ENCODE measurements at places on chromosomes 5 and 9.

DNA sequence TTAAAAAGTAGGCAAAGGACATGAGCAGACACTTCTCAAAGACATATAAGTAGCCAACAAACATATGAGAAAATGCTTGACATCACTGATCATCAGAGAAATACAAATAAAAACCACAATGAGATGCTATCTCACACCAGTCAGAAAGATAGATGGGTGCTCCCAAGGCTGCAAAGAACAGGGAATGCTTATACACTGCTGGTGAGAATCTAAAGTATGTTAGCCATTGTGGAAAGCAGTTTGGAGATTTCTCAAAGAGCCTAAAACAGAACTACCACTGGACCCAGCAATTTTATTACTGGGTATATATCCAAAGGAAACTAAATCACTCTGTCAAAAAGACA is 154.2 kb downstream of the NDUFS4 start:
- DNase-seq, result no peak

GRCh38 chr5:135233477-135233876 is 165.6 kb downstream of the MACROH2A1 start:
- no peak for DNase-seq

- peak; percentile 48 for DNase-seq
Observed at GRCh38 chr5:139711067-139711905, 63.1 kb downstream of the CXXC5 start.

GRCh38 chr5:38134810-38135209 is 123.5 kb upstream of the EGFLAM start:
- DNase-seq, result no peak

DNA sequence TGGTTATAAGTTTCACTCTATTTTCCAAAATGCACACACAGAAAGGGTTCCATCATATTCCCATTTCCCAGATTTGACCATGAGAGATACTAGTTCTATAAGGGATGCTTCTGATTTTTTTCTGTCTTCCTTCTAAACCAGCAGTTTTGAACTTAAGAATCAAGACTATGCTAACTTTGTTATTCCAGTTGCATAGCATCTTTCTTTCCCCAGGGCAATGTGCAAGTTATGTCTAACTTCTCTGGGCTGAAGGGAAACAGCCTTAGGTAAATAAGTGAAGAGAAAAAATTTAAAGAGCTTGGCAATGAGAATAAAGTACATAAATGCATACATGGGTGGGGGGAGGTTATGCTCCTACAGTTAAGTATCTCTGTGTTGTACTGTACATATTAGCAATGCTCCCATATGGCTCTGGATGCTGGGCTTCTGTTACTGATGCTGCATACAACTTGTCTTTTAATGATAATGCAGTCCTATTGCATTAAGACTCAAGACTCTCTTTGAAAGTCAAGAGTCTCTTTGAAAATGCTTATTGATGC is 125.8 kb upstream of the SLC12A2 start:
- DNase-seq, result no peak

GRCh38 chr5:170861667-170861916 is 226 bp upstream of the RANBP17 start:
- DNase-seq, result no peak

DNA sequence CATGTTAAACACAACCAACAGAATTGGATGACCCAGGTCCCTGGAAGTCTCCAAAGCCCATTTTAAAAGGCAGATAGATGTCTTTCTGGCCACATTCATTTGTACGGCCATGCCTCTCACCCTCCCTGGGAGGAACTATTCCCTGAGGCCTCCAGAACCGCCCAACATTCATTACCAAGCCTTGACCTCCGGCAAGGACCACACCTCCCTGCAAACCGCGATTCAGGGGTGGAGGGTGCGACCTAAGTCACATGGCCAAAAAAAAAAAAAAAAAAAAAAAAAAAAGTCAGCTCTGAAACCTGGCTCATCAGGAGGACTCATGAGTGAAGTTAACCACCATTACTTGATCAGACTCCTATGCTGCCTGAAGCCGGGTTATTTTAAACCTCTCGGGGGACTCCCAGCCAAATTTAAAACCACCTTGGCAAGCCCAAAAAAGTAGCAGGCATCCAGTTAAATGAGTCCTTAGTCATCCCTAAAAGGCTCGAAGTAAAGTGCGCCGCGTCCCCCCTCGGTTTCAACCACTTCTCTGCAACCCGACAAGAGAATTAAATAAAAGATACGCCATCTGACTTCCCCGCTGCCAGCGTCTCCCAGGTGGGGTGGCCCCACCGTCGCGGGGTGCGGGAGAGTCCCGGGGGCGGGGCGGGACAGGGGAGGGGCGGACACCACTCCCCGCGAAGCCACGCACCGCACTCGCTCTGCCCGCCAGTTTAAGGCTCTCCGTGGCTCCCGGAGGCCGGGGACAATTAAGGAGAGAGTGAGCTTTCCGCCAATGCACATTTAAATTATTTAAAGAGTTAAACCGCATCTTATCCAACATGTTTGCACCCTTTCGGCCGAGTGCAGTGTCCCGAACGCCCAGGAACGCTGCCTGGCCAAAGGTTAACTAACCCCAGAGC is 2.3 kb downstream of the KLF9 start:
- DNase-seq, result peak; percentile 84

GRCh38 chr5:109786206-109786855 is 96.6 kb downstream of the MAN2A1 start:
- no peak for DNase-seq

DNA sequence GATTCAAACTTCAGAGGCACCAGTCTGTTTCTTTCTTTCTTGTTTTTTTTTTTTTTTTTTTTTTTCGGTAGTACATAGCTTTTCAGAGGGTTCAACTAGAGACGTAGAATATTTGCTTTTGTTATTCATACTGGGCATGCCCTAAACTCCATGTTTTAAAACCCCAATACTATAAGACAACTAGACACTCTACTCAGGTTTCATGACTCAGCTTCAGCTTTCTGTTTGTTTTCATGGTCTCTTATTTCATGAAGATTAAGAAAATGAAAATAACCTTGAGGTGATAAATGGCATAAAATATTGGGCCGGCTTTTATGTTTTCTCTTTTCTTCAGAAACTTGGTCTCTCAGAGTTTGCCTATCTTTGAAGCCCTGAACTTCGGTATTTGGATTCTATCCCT is 2126.3 kb upstream of the ACO1 start:
- no peak for DNase-seq

- no peak for DNase-seq
Observed at GRCh38 chr9:34123682-34124081, 2.8 kb downstream of the DCAF12 start.

DNA sequence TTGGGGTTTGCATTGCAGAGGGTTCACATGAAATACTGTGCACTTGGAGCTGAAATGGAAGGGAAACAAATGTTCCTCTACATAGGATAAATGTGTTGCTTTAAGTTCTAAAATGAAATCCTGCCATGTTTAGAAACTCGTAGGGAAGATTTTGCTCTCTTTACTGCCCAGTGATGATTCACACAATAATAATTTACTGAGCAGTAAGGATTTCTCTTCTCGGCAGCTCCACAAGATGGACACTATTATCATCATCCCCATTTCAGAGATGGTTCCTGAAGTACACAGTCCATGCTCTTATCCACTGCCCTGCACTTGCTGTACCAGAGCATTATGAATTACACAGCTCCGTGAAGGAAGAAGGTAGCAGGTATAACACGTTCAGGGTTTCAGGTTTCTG is 4.1 kb downstream of the HACD4 start:
- DNase-seq, result no peak

GRCh38 chr5:994272-994607 is 14.4 kb upstream of the NKD2 start:
- no peak for DNase-seq

DNA sequence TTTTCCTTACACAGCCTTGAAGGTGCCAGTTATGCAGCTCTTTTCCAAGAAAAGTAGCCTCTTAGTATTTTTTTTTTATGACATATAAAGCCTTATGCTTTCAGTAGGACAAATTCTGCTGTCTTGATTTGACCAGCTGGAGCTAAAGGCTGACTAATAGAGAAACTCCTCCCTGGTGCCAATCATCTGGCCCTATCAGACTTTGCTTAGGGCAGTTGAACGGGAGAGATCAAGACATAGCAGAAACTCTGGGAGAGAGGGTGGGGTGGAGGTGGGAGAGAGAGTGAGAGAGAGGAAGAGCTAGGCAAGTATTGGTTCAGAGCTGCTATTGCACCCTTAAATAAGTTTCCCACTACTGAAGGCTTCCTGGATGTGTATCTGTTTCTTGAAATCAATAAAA is 100.2 kb downstream of the SEC61B start:
- DNase-seq, result no peak

DNA sequence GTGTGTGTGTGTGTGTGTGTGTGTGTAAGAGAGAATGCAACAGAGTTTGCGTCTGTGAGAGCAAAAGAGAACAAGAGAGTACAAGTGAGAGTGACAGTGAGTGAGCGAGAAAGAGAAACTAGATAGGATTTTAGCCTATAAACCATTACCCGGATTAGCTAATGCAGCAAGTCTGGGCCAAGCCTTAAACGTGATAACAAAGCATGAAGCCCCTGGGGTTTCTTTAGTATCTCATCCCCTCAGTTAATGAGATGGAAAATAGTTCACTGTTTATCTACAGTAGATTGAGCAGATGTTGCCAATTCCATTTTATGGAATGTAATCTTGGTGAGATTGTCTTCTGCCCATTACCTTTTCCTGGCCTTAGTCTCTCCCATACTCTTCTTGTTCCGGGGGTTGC is 114.5 kb downstream of the MAT2B start:
- no peak for DNase-seq

DNA sequence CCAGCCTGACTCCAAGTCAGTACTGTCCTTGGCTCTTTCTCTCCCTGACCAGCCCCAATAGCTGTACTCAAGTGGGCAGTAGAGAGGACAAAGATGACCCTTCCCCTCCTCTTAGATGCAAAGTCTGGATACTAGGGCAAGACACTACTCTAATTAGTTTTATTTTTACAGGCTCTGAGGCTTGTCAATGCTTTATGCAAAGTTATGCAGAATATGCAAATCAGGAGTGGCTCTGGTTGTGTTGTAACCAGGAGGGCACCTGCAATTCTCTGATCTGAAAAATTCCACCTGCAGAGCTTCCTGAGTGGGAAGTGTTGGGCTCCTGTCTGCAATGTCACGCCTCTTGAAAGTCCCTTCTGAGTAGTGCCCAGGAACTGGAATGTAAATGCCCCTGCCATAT is 201.5 kb downstream of the RGS3 start:
- DNase-seq, result no peak

DNA sequence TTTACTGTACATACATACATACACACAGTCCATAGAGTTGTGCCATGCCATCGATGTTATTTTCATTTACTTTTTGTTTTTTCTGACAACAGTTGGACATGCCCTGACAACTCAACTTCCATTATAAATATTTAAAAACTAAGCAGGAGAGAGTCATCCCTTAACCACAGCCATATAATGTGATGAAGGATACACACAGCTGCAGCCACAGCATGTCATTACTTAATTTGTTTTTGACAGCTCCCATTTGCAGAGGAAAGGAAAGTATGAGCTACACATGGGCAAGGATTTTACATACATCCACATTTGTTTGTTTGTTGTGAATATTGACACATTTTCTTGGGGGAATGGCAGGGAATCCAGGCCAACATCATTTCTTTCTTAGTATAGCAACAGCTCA is 91.5 kb upstream of the TUT7 start:
- no peak for DNase-seq

DNA sequence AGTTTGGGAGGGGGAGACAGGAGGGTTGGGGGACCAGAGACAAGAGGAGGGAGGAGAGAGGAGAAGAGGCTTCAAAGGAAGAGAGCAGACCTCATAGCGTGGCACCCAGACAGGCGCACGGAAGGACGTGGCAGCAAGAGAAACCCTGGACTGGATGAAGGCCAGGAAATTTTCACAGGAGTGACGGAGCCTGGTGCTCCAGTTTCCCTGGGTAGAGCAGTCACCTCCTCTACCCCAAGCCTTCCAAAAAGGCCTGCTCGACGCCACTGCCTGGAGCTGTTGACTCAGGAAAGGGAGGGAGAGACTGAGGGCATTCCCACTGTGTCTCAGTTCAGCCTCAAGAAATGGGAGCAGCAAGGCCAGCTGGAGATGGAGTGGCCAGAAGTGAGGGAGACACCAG is 19.3 kb downstream of the AK8 start:
- DNase-seq, result no peak

DNA sequence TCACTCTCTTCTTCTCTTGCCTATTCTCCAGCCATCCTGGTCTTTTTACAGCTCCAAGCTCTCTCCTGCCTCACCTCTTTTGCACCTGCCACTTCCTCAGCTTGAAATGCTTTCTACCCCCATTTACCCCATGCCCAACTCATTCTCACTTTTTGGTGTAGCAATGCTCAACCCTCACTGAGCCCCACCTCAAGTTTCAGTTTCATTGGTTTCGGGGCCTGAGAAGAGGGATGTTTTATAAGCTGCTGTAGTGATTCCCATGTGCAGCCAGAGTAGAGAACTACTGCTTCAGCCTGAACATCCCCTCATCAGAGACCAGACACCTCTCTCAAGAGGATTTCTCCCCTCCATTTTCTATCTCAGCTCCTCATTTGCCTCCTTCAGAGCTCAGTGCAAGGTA is 45.2 kb upstream of the FYB1 start:
- peak; percentile 26 for DNase-seq

GRCh38 chr5:154477382-154478223 is 424 bp downstream of the HAND1 start:
- DNase-seq, result no peak

- DNase-seq, result no peak
Observed at GRCh38 chr5:143931476-143931875, 119.5 kb downstream of the HMHB1 start.

GRCh38 chr9:32992595-32993238 is 8.7 kb downstream of the APTX start:
- no peak for DNase-seq

- no peak for DNase-seq
Observed at GRCh38 chr9:87630846-87631245, 95.1 kb upstream of the CTSL start.

- no peak for DNase-seq
Observed at GRCh38 chr5:73318308-73318719, 130.3 kb downstream of the FOXD1 start.

GRCh38 chr5:543755-544674 is 19.8 kb upstream of the SLC9A3 start:
- DNase-seq, result peak; percentile 40

- no peak for DNase-seq
Observed at GRCh38 chr5:157366741-157367674, 93.0 kb upstream of the NIPAL4 start.

Measured in activated T-cell treated with anti-CD3 and anti-CD28 coated beads, Interleukin-2, amount 50 U/mL, for 72 hours (primary cell).